Activated CD4-positive, alpha-beta T cell treated with anti-CD3 and anti-CD28 coated beads, Interleukin-2, amount 10 ng/mL, durations not matched to agents 24 days and 14 days (primary cell): ENCODE measurements at places on chromosomes 5 and 9. TPM values are rescaled to one million over a fixed set of nuclear protein-coding genes. Genes with fewer than 3 reads are reported as not detected.
A peak's percentile ranks its signal among the peaks of the same experiment; 100 is the strongest.

Gene CARD6
- total RNA-seq = 1.7 and 1.8 TPM in 2 replicates

Gene C5orf52
- 0.42 TPM in 1 of 2 replicates, not detected in the other for total RNA-seq

Gene SEMA6A
- 0.19 and 0.24 TPM in 2 replicates for total RNA-seq

Gene INSL6
- total RNA-seq = not detected in 2 replicates

GRCh38 chr9:91589101-91589553 lies 165.5 kb upstream of the NFIL3 start:
- DNase-seq = no peak

DNA sequence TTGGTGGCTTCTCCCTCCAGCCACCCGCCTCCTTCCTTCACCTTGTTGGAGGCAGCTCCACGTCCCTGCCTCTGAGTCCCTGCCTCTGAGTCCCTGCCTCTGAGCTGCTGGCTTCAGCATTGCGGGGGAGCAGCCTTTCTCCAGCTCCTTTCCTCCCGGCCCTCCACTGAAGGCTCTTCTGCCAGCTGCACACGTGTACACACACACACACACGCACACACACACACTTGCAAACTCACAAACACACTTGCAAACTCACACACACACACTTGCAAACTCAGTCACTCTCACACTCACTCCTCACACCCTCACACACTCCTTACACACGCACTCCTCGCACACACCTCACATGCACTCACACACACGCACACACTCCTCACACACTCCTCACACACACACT lies 45.1 kb downstream of the C9orf50 start:
- DNase-seq = no peak

GRCh38 chr9:109560470-109561132 lies 62.5 kb upstream of the PTPN3 start:
- DNase-seq = no peak

GRCh38 chr5:38846379-38847011 lies 683 bp downstream of the OSMR start:
- DNase-seq = no peak

GRCh38 chr9:131319486-131319885 lies 30.0 kb downstream of the PLPP7 start:
- DNase-seq = no peak

DNA sequence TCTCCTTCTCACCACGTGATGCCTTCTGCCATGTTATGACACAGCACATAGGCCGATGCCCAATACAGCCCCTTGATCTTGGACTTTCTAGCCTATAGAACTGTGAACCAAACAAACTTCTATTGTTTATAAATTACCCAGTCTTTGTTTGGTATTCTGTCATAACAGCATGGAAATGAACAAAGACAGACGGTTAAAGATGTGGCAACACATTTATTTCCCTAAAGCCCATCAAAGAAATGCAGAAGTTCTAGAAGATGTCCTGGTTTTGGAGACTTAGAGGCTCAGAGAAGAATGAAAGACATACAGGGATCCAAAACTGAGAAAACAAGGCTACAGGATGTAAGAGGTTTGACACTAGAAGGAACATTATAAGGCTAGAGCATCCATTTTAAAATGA lies 600.8 kb upstream of the DAB2 start:
- no peak for DNase-seq

DNA sequence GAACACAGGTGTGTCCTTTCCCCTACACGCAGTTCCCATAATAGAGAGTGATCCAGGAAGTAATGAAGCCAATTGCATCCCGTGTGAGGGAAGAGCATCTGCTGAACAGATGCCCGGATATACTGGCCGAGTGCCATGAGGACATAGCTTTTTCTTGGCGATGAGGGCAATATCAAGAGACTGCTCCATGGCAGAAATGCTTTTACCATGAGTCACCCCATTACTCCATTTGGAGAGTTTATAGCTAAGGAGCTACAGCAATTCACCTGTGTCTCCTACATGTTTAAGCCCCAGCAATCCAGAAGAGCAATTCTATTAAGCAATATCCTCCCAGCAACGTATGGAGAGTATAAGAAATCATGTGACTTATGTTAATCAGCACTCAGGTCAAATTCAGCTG lies 222.0 kb upstream of the KLF4 start:
- no peak for DNase-seq

DNA sequence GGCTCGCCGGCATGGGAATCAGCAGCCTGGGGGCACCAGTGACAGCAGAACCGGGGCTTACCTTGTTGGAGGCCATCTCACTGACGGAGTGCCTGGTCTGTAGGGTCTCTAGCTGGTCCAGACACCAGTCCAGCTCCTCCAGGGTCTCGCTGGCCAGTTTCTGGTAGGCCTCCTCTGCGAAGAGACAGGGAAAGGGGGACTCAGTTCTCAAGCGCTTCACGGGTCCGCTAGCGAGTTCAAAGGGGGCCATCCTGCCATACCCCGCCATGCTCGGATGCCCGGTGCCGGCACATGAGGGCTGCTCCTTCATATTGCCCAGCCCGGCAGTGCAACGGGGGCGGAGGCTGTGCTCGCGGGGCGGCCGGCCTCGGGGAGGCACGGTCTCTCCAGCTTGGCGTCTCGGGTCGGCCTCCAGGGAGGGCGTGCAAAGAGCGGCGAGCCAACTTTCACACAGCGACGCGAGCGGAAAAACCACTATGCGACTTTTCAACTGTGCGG lies 456.0 kb downstream of the RAB3C start:
- no peak for DNase-seq

DNA sequence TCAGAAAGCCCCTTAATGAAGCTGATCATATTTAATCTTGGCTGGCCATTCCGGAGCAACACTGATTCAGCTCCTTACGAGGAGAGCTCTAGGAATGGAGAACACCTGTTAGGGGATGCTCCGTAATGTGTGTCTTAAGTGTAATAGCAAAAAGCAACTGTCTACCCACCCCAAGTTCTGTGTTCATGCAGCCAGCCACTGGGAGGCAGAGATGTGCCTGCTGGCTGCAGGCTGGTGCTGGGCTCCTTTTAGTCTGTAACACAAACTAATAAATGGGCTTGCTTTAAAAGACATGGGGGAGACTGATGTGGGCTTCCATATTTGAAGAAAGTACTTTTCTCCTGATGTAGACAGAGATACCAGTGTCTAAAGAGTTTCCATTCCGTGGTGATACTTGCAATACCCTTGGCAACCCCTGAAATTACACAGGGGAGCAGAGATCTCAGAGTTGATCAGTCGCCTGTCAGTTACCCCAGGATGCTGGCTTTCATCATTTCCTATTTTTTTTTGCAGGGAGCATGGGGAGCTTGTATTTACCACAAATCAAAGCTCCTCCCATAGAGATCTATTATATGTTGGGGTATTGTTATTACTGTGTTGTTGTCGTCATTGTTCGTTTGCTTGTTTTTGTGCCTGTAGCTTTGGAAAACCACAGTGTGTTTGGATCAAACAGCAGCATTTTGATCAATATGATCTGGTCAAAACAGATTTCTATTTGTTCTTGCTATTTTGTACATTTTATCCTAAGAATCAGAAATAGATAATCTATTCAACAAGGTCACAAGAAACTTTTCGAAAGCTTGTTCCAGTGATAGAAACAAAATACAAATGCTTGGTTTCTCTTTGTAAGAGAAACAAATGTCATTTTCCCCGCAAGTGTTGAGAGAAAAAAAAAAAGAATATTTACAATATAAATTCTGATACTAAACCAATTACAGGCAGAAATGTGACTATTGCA lies 65.8 kb downstream of the MTX3 start:
- peak; percentile 70 for DNase-seq

- no peak for DNase-seq
Measured at GRCh38 chr5:158234323-158235158, 375.6 kb upstream of the CLINT1 start.

DNA sequence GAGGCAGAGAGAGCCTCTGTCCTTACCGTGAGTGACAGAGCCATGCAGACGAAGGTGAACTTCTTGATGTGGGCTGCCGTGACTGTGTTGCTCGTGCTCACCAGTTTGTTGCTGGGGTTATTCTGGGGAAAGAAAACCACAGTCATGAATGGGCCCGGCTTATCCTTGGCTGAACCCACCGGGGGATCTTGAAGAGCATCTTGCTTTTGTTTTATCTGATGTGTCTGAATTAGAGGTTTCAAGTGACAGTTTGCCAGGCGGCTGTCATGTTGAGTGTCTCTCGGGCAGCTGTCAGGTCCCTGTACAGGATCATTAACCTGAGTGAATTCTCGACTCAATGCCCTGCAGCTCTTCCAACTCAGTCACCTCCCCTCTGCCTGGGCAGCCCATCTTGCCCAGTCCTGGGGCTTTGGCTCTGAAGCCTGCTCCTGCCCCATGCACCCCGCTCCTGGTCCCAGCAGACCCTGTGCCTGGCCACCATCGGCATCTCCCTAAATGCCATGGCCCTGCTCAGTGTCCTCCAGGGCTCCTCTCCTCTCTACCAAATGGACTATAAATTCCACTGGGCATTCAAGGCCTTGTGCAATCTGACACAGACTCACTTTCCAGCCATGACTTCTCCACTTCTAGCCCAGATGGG lies 77.4 kb downstream of the OTULIN start:
- peak; percentile 65 for DNase-seq

DNA sequence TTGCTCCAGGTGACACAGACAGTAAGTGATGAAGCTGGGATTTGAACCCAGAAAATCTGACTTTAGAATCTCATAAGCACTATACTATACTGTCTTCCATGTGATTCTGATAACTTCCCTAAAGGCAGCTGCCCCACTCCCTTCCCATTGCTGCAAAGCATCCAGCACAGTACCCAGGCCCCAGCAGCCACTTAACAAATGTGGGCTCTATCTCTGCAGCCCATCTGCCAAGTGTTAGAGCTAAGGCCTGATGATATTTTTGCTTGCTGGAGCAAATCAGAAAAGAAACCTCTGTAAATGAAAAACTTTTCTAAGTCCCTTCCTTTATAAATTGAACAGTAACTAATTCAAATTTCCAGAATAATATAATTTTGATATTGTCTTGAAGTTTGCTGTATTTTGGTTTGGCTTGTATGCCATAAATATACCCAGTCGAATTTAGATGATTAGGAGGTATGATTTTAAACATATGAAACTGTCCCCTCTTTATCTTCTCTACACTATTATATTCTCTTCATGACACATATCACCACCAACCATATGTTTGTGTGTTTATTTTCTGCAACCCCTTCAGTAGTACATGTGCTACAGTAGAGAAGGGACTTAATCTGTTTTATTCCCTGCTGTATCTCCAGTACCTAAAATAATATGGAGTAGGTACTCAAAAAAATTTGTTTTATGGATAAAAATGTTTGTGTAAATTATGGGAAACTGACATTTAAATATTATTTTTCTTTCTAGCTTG lies 63.8 kb downstream of the SMIM15 start:
- no peak for DNase-seq

- DNase-seq = no peak
Measured at GRCh38 chr9:81906671-81907070, 21.6 kb upstream of the SPATA31D4 start.

DNA sequence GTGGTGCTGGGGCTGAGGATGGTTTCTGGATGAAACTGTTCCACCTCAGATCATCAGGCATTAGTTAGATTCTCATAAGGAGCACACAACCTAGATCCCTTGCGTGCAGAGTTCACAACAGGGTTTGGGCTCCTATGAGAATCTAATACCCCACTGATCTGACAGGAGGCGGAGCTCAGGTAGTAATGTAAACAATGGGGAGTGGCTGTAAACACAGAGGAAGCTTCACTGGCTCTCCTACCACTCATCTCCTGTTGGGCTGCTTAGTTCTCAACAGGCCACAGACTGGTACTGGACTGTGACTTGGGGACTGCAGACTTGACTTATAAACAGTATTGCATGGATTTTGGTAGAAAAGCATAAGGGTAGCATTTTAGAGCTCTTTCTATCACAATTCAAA lies 870.7 kb upstream of the CDH10 start:
- no peak for DNase-seq

GRCh38 chr5:18749763-18750162 lies 1115.5 kb downstream of the TAF11L14 start:
- peak; percentile 63 for DNase-seq

- no peak for DNase-seq
Measured at GRCh38 chr5:2744485-2744884, 7.0 kb downstream of the IRX2 start.

DNA sequence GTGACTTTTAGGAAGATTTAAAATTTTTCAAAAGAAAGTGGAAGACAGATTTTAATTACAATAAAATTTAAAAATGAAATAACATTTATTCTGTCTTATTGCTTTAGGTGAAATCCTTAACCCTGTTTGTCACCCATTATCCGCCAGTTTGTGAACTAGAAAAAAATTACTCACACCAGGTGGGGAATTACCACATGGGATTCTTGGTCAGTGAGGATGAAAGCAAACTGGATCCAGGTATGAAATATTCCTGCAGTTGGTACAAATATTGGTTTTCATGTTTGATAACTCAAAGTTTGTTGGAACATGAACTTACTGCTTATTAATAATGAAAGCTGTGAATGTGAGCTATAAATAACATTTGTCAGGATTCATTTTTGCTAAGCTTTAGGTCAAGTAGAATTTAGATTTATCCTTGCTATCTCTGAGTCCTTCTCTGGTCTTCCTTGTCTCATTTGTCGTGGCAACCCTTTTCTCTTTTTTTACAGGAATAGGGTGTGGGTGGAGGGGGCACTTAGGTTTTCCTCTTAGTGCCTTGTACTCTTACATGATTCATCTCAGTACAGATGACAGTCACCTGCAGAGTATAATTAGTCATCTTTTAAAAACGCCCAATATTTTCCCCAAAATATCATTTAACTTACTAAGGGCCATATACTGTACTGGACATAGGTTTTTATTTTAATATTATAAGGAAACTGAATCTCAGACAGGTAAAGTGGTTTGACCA lies 95.3 kb upstream of the RASGRF2 start:
- DNase-seq = no peak

- no peak for DNase-seq
Measured at GRCh38 chr9:23041466-23041865, 594.8 kb downstream of the DMRTA1 start.

- DNase-seq = no peak
Measured at GRCh38 chr5:94544031-94544650, 74.3 kb downstream of the KIAA0825 start.

- peak; percentile 78 for DNase-seq
Measured at GRCh38 chr5:139468421-139468931, 2.3 kb upstream of the SMIM33 start.

DNA sequence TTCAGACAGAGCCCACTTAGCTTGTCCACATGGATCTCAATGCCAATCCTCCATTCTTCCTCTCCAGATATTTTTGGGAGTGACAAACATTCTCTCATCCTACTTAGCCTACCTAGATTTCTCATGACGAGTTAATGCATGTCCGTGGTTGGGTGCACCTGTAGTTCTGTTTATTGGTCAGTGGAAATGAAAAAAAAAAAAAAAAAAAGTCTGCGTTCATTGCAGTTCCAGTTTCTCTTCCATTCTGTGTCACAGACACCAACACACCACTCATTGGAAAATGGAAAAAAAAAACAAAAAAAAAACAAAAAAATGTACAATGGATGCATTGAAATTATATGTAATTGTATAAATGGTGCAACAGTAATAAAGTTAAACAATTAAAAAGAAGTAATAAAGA lies 59.0 kb downstream of the BASP1 start:
- no peak for DNase-seq

- DNase-seq = no peak
Measured at GRCh38 chr5:102762562-102763227, 7.6 kb downstream of the PAM start.

DNA sequence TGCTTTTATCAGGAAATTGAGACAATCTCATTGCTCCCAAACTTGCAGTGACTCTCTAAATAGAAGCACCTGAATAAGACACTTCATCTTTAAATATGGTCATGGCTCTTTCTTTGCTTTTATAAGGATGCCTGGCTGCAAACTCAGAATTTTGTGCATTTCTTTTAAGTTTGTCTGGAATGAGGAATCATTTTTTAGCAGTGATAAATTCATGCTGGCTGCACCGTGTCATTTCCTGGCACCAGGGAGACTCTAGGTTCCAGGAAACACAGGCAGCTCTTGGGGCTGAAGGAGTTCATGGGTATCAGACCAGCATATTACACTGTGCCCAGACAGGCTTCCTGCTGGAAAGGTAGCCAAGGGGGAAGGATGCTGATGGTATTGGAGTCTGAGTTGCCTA lies 109.9 kb downstream of the NUDT12 start:
- DNase-seq = no peak
